ENCODE measurements at places on chromosomes 13 and 19.

GRCh38 chr19:4507150-4507452, 11.2 kb downstream of the PLIN4 start:
- no peak for DNase-seq

DNA sequence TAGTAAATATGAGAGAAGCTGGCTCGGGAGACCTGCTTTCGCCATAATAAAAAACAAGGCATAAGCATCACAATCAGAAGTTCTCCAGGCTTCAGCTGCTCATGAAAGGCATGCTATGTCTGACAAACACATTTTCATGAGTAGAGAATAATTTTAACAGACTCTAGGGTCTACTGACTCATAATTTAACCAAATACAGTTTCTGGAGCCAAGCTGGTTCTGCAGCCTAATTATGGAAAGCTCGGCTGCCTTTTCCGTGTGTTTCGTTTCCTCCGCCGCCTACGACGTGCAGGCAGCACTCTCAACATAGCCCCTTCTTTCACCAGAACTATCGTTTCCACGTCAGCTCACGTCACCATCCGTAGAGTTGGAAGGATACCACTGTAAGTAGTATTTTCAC, 5.7 kb downstream of the MCF2L start:
- DNase-seq = no peak

DNA sequence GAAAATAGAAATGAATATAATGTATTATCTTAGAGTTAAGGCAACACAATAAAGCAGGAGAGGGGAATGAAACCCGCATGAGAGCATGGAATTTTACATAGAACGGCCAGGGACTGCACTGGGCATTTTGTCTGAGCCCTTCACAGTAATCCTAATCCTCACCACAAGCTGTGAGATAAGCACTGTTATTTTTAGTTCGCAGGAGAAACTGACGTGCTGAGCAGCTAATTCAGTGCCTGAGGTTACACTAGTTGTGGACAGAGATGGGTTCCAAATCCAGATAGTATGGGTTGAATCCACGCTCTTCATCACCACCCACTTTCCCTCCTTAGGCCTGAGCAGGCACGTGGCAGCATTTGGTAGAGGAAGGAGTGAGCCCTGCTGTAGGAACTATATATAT, 24.8 kb upstream of the ZNF527 start:
- no peak for DNase-seq

DNA sequence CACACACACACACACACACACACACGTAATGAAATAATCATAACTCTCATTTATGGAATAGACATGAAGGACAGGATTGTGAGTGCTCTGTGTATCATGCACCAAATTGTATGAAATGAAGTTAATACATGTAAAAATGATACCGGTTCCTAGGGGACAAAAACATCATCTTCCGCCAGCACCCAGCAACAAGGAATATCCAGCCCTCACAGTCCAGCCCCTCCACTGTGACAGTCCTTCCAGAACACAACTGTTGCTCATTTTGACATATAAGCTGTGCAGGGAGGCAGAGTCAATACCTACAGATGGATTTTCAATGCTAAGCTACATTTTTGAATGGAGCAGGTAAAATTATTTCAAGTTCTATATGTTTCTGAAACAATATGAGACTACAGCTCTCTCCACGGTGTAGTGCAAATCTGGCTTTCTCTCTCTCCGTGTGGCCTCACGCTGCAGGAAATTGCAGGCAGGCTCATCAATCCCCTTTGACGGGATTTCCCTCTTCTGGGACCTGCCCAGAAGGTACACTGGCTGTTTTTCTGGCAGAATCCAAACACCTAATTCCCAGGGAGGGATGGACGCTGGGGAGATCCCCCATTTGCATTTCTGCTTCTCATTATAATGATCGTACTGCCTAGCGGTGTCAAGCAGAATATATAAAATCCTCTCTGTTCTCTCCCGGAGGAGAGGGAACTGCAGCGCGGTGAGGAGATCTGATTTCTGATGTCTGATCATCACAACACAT, 494.0 kb downstream of the LIG4 start:
- DNase-seq = no peak

DNA sequence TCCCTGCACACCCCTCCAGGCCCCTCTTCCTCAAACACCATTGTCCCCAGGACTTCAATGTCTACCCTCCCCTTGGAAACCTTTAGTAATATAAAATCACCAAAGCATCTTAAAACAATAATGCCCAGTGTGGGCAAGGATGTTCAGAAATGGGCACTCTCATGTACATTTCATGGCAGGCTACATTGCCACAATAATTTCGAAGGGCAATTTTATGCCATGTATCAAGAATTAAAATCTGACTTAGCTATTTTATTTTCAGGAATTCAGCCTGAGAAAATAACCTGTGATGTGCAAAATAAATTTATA, 35.8 kb upstream of the IGSF23 start:
- DNase-seq = no peak

DNA sequence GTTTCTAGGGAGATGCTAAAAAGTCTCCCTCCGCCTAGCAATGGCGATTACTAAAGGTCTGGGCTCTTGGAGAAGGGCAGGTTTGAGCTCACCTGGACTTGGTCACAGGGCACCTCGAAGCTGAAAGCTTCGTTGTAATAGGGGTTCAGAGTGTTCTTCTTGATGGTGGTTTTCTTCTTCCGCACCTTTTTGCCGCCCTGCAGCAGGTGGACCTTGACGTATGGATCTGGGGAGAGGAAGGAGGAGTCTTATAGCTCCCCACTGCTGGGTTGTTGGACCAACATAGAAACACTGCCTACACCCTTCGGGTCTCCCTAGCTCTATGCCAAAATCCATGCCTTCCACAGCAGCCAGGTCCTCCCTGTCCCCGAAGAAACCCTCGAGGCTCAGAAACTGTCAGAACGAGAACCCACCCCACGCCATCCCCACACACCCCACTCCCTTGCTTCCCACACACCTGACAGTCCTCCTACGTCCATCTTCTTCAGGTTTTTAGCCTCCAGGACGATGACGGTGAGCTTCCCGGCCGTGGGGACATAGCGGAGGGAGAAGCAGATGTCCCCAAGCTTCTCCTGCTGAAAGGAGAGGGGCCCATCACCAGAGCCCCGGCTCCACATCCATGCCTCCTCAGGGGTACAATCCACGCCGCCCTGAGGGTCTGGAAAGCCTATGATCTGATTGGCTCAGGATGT, 5.5 kb downstream of the SYT5 start:
- no peak for DNase-seq

GRCh38 chr19:40465025-40465556, 454 bp downstream of the BLVRB start:
- DNase-seq = peak; percentile 79

DNA sequence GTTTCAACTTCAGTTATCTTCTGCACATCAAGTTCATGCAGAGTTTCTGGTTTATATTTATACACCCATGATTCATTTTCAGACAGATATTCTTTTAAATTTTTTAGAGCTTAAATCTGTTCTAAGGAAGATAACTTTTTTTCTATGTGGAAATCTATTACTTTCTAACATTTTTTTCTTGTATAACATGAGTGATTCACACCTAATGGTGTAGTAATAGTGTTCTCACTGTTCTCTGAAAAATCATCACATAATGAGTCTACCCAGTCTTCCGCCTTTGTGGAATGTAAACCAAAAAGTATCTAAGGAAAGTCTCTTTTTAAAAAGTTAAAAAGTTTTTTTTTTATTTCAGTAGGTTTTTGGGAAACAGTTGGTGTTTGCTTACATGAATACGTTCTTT, 70.8 kb downstream of the FNDC3A start:
- no peak for DNase-seq

- DNase-seq = no peak
Observed at GRCh38 chr19:5302396-5302795, 38.2 kb downstream of the PTPRS start.

GRCh38 chr13:80524447-80525215, 183.7 kb upstream of the SPRY2 start:
- no peak for DNase-seq

DNA sequence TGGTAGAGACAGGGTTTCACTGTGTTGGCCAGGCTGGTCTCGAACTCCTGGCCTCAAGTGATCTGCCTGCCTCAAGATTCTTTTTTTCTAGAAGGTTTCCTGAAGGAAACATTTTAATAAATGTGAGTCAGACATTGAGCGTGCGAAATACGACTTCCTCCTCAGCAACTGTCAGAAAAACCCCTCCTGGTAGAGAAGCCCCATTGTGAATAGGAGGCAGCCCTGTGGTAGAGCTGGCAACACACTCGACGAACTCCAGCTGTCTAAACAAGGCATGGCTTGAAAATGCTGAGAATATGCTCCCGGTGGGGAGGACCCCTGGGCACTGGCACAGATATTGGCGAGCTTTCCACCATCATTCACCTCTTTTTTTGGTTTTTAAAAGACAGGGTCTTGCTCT, 9.8 kb downstream of the ZNF333 start:
- no peak for DNase-seq

DNA sequence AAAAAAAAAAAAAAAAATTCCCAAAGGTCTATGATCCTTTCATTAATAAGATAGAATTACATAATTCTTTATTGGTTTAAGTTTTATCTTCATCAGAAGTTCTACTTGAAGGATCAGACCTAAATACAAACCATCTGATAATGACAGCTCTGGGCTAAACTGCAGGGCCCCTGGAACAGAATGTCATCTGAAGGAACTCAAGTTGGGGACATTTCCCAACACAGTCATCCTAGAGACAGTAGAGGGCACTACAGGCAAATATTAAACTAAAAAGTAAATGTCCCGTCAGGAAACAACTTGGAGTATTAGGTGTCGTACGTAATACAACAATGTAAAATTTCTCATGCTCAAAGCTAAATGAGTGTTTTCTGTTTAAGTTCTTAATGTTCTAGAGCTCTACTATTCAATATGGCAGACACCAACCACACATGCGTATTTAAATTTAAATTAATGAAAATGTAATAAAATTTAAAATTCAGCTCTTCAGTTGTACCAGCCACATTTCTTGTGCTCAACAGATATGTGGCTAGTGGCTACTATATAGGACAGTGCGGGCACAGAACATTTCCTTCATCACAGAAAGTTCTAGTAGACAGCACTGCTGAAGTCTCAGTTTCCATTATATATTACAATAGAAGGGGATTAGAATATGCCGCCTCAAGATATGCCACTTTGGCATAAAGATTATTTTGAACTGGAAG, 21.8 kb upstream of the NAXD start:
- no peak for DNase-seq

DNA sequence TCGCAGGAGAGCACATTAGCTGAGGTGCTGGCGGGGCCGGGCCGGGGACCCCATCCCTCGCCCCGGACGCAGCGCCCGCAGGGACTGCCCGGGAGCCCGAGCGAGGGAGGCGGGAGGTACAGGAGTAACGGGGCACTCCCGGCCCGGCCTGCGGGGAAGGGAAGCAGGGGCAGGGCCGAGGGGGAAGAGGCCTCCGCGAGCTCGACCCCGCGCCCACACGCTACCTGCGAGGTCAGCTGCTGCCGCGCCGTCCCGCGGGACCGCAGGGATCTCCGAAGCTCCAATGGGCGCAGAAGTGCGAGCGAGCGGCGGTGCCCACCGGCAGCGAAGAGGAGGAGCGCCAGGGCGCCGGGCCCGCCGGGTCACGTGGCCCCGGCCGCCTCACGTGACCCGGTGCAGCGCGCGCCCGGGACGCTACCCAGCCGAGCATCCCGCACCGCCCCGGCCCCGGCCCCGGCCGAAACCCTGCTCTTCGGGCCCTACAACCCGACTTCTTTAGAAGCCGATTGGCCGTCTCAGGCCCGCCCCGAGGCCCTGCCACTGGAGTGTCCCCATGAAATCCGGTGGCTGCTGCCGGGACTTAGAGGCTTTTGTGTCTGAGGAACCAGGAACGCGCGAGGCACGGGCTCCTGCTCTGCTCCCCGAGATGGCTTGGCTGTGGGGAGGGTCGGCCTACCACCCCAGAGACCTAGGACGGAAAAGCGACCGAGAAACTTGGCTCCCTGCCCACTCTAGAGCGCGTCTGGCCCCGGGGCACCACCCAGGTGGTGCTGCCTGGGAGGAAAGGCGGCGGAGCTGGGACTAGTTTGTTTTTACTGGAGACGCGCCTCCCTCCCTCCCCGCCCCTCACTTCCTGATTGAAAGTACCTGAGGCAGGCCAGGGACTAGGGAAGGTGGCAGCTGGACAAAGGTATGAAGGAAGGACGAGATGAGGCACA, at the start of gene RCBTB1:
Gene RCBTB1, minus strand, starts transcription at position 339 of the 938 bp plus-strand sequence. CDS start 18,279 bp downstream, outside the sequence.
- DNase-seq = peak; percentile 70

- no peak for DNase-seq
Observed at GRCh38 chr19:16754207-16754806, 34.7 kb downstream of the NWD1 start.

DNA sequence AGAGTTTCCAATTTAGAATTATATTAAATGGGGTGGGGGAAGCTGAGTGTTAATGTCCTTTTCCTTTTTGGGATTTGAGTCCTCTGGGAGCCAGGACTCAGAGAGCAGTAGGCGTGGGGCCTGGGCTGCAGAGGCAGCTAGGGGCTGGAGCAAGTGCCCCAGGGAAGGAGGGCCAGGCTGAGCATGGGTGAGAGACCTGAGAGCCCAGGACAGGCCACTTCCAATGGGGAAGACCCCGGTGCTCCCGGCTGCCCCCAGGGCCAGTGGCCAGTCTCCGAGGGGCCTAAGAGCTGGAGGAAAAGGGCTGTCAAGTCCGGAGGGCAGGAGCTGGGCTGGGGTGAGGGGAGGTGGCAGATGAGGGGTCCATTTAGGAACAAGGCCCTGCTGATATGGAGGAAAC, 371.5 kb downstream of the ZNF536 start:
- no peak for DNase-seq

DNA sequence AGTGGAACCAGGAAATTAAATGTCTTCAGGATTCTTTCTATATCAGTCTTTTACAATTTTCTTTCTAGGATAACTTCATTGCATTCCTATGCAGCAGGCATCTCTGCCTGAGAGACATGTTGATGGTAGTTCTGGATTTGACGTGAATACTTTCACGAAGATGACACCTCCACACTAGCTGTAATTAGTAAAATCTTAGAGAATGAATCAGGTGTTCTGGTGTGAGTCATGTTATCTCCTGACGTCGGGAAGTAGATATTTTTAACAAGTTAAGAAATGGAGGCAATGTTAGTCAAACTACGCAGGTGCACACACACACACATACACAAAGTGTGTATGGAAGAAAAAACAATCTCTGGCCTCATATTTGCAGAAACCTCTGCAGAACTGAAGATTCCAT, 1661.3 kb upstream of the MIR17HG start:
- no peak for DNase-seq

DNA sequence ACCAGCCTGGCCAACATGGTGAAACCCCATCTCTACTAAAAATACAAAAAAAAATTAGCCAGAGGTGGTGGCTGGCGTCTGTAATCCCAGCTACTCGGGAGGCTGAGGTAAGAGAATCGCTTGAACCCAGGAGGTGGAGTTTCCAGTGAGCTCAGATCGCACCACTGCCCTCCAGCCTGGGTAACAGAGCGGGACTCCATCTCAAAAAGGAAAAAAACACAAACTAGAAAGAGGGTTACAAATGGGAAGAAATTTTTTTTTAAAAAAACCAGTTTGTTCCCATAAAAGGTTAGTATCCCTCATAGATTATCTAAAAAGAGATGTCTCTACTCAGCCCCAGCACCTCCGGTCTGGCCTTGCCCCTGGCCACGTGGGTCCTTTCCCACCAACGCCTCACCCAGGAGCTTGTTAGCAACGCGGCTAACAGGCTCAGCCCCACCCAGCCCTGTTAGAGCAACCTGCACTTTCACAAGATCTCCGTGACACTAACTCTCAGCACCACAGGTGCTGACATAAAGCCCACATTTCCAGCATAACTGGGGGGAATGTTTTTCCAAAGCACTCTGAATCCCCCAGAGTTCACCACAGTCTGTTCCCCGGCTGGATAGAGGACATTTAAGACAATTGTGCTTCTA, 4.3 kb downstream of the DMKN start:
- peak; percentile 59 for DNase-seq
